ENCODE measurements at places on chromosomes 16 and 17.

GRCh38 chr16:55539488-55539887 is 27.0 kb upstream of the CAPNS2 start:
- no peak for DNase-seq
- no peak overlapping the region for H3K4me3 ChIP-seq
- no peak overlapping the region for H3K27ac ChIP-seq

- peaks cover 31% of the 10 kb centered on the region for H3K36me3 ChIP-seq
- no peak for DNase-seq
- peaks cover 28% of the 10 kb centered on the region for H3K4me1 ChIP-seq
- no peak overlapping the region for H3K4me3 ChIP-seq
- H3K27me3 ChIP-seq: peaks cover 28% of the 10 kb centered on the region
These were observed 72.5 kb upstream of the BCAR1 start for GRCh38 chr16:75323933-75324332.

GRCh38 chr16:55642611-55643010 is 13.2 kb upstream of the SLC6A2 start:
- no peak overlapping the region for H3K4me3 ChIP-seq
- H3K4me1 ChIP-seq: no peaks in the 10 kb centered on the region
- H3K27ac ChIP-seq: no peak overlapping the region
- peaks cover 11% of the 10 kb centered on the region for H3K27me3 ChIP-seq
- DNase-seq: no peak

- DNase-seq: no peak
- H3K4me3 ChIP-seq: no peak overlapping the region
- peaks cover 35% of the 10 kb centered on the region for H3K27me3 ChIP-seq
- no peaks in the 10 kb centered on the region for H3K36me3 ChIP-seq
- H3K27ac ChIP-seq: no peak overlapping the region
- H3K4me1 ChIP-seq: peaks cover 3% of the 10 kb centered on the region
These were observed 119.7 kb upstream of the LHX1 start for GRCh38 chr17:36817483-36818048.

- DNase-seq: no peak
- no peak overlapping the region for H3K27ac ChIP-seq
- H3K36me3 ChIP-seq: no peaks in the 10 kb centered on the region
- H3K27me3 ChIP-seq: peaks cover 10% of the 10 kb centered on the region
These were observed 1.1 kb upstream of the MYH11 start for GRCh38 chr16:15857724-15858560.

DNA sequence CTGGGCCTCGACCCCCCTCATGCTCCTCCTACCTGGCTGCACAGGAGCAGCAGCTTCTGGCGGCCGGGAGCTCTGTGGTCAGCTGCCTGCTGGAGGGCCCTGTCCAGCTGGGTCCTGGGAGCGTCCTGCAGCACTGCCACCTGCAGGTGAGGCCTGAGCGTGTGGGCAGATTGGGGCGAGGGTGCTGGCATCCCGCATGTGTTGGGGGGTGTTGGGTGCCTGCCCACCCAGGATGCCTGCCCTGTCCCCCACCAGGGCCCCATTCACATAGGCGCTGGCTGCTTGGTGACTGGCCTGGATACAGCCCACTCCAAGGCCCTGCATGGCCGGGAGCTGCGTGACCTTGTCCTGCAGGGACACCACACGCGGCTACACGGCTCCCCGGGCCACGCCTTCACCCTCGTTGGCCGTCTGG is 16.5 kb downstream of the FCSK start:
- H3K36me3 ChIP-seq: peaks cover 5% of the 10 kb centered on the region
- no peaks in the 10 kb centered on the region for H3K4me1 ChIP-seq
- no peak overlapping the region for H3K27ac ChIP-seq
- H3K4me3 ChIP-seq: no peak overlapping the region
- no peaks in the 10 kb centered on the region for H3K27me3 ChIP-seq
- no peak for DNase-seq
